Upper lobe of left lung (tissue), 6 donors: ENCODE measurements at places on chromosomes 16 and 17.

DNA sequence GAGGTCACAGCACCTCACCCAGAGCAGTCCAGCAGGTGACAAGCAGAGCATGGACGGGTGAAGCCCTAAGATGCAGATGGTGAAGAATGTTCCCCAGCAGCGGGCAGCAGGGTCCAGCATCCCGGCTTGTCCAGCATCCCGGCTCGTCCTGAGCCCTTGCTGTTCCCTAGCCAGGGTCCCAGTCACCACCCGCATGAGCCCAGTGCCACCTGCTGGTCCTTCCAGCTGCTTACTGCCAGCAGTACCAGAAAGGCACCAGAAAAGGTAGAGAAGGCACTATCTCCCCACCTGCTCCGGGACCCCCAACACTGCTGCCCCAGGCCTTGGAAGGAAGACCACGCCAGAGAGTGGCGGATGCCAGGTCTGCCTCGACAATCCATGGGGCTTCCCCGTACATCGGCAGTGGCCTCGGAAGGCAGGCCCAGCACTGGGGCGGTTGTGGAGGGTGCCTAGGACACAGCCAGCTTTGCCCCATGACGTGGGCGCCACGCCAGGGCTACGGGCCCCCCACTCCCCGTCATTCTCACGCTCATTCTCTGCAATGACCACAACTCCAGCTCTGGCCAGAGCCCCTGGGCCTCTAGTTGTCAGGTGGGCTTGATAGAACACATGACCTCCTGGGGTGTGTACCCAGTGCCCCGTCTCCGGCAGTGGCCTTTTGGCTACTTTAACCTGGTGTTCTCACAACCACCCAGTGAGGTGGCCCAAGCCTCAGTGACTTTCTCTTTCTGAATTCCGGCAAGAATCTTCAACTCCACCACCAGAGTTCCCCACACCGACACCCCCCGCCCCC, 1.4 kb downstream of the CENPX start:
- peak; percentile 88 for DNase-seq

- peak; percentile 98 for DNase-seq
Observed at GRCh38 chr16:66934138-66934838, at the start of gene CIAO2B. Gene CIAO2B (minus strand): TSS chr16:66934402. CDS start chr16:66934364, 38 bp downstream.

DNA sequence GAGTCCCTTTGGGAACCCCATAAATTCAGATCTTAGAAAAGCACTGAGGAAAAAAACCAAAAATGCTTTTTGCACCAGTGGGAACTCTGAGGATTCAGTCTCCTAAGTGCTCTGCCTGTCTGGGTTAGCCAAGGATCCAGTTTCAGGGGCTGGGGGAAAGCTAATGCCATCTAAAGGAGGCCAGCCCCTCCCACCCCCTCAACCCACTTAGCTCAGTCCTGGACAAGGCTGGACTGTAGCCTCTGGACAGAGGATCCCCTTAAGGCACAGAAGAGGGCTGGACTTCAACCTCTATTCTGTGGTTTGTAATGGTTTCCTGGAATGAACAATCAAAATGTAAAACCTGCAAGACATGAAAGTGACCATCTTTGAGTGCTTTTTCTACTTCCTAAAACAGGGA, 356.1 kb upstream of the ZFHX3 start:
- DNase-seq: no peak

DNA sequence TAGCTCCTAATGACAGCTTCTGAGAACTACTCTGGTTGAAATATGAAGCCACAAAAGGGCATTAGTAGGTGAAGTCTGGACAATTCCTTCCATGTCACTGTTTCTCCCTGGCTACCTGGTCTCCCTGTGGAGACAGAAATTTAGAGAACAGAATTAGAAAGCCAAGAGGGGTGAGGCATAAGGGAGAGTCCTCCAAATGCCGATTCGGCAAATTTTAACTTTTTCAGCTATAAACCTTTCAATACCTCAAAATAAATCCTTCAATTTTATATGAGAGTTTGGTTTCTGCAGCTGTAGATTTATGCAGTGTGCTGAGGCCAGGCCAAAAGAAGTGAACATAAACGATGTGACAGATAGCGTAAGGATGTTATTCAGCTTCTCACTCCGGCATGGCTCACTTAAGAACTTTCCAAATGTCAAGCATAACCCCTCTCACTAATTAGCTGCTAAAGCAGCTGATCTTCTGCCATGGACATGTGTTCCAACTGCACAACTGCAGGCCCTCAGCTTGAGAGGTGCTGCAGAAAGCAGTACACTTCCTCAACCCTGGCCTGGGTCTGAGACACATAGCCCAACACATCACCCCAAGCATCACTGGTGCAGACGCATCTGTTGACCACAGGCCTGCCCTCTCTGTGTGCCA, 247.9 kb upstream of the SOX9 start:
- DNase-seq: no peak

DNA sequence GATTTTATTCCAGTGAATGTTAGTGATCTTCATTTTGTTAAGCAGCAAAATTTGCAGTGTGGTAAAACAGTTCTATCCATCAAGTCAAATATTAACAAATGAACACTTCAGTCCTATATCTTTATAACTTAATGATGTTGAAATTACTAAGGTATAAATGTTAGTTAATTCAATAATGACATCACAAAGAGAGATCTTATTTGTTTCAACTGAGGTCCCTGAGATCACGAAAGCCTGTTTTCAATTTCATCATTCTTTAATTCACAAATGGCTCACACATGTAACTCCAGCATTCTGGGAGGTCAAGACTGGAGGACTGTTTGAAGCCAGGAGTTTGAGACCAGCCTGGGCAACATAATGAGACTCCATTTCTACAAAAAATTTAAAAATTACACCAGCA, 13.9 kb downstream of the SMURF2 start:
- no peak for DNase-seq

DNA sequence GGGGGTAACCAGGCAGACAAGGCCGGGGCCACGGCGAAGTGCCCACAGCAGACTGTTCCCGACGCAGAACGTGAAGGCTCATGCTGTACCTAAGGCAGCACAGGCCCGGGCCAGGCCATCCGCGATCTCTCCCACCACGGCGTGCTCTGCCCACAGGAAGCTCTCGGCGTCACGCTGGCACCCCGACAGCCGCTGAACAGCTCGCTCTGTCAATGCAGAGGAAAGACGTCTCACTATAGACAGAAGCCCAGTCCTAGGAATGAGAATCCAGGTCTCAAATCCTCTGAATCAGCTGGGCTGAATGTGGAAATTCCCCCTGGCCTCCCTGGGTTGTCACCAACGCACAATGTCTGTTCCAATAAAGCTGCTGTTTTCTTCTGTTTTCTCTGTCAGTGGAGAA, 21.4 kb downstream of the SERPINF1 start:
- peak; percentile 88 for DNase-seq

- DNase-seq: no peak
Observed at GRCh38 chr16:8963010-8963820, 491 bp downstream of the USP7 start.

GRCh38 chr17:48544349-48545021, 424 bp downstream of the HOXB2 start:
- DNase-seq: no peak

- no peak for DNase-seq
Observed at GRCh38 chr16:84247844-84248243, 8.0 kb upstream of the KCNG4 start.

DNA sequence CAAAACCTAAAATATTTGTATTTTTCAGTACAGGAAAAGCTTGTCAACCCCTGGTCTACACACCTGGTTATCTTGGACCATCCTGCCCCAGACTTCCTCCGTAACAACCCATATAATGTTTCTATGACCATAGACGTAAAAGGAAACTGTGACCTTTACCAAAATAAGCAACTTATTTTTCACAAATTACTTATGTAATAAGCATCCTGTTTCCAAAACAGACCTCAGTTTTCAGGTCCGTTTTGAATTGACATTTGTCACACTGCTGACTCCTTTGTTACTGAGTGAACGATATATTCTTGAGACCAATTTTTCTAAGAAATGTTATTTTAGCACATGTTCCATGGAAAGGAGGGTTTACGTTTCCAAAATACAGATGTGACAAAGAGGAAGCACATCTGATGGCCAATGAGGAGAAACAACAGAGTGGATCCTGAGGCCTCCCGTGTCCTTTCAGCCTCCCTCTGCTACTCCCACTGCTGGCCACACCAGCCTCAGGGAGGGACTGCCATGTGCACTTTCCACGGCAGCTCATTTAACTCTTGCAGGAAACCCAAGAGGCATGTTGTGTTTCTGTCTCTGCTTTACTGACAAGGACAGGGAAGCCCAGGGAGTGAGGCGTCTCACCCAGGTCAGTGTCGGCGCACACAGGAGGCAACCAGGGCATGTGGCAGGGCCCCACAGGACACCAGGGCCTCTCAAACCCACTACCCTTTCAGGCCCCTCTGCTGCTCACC, 20.1 kb upstream of the ALDH3A1 start:
- DNase-seq: no peak

- DNase-seq: peak; percentile 11
Observed at GRCh38 chr16:27303256-27304100, 10.3 kb upstream of the IL4R start.

DNA sequence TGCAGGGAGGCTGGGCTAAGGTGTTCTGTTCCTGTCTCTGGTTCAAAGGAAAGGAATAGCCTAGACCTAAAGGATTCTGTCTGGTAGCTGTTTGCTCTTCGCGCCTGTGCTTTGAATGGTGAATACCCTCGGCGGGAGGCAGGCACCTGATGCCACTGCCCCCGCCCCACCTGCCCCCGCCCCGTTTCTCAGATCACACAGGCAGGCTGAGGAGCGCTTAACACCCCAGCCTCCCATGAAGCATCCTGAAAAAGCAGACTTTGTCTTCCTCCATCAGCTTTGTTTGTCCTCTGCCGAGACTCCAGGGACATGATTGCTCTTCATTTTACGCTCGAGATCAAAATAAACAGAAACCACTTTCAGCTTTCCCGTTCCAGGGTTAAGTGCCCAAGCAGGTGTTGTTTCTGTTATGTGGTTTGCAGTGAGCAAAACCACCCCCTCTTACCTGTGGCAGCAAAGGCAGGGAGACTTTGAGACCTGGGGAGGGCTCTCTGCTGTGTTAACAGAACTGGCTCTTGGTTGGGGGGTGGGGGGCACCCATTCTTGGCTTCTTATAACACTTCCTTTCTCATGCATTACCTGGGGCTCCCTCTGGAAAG, 452.1 kb downstream of the WWOX start:
- DNase-seq: peak; percentile 6

GRCh38 chr16:19389246-19389645, 28.4 kb upstream of the TMC5 start:
- DNase-seq: no peak

DNA sequence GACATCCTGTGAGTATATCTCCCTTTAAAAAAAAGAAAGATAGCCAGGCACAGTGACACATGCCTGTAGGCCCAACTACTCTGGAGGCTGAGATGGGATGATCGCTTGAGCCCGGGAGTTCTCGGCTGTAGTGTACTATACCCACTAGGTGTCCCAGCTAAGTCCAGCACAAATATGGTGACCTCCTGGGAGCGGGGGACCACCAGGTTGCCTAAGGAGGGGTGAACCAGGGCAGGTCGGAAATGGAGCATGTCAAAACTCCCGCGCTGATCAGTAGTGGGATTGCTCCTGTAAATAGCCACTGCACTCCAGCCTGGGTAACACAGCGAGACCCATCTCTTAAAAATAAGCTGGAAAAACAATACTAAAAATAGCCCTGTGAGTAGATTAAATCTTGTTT, 29.4 kb downstream of the GINS2 start:
- no peak for DNase-seq

DNA sequence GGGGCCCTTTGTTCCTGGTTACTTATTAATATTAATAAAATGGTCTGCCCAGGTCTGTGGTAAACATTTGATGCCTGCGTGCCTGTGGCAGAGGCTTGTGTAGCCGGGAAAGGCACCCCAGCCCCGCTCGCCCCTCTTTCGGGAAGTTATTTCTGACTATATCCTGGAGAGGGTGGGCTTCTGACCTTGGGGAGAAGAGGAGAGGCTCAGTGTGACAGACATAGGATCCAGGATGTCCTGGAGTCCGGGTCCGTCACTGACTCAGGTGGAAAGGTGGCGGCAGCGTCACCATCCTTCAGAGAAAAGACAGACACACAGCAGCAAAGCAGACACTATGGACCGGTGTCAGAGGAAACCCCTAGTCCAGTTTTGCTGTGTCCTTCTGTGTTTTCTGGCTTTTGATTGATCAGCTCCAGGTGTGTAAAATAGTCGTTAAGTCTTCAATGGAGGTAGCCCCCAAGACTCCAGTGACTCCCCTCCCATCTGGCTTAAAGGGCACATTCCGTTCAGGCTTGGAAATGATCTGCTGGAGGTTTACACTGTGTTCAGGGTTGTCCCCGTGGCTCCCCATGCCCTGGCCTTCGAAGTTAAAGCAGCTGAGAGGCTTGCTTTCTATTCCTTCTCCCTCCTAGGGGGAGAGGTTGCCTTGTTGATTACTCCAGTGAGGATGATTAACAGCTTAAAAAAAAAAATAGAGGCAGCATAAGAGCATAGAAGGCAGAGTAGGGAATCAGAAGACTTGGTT, 81.6 kb downstream of the CCDC182 start:
- no peak for DNase-seq

- DNase-seq: peak; percentile 66
Observed at GRCh38 chr16:79272141-79272577, 328.4 kb downstream of the MAF start.

DNA sequence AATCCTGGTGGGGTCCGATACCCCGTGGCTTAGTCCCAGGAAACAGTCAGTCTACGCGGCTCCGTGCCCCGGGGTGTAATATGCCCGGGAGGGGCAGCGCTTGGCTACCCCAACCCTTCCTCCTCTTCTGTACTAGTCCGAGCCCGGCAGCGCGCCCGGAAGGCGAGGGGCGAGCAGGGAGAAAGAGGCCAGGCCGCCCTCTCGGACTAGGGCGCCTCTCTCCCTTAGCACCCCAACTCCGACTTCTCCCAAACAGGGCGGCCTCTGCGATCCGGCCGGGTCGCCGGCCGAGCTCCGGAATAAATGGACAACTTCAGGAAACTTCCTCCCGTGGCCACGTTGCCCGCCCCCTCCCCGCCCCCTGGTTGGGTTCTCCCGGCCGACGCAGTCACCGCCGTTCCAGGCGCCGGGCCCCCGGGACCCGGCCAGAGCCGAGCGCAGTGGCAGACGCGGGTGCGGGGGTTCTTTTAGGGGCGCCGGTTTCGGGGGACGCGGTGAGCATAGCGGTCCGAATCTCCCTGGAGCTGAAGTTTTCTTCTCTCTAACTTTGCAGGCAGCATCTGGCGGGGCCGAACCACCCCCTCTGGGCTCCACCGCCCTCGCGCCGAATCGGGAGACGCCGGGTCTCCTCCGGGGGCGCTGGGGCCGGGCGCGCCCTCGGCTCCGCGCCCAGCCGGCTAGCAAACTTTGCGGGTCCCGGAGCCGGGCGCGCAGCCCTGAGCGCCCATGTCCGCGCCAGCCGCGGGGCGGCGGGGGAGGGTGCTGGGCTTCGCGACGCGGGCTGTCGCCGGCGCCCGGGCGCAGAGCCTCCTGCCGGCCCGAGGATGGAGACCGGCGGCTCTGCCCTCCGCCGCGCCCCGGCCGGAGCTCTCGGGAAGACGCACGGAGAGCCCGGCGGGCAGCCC, at the start of gene SDK2:
Gene SDK2, minus strand, starts transcription at position 301 of the 905 bp plus-strand sequence. CDS start 357 bp downstream, outside the sequence.
- no peak for DNase-seq

- DNase-seq: no peak
Observed at GRCh38 chr17:60548990-60549389, 22.9 kb upstream of the APPBP2 start.
